ENCODE measurements at places on chromosomes 16 and 17.
A peak's percentile ranks its signal among the peaks of the same experiment; 100 is the strongest.

DNA sequence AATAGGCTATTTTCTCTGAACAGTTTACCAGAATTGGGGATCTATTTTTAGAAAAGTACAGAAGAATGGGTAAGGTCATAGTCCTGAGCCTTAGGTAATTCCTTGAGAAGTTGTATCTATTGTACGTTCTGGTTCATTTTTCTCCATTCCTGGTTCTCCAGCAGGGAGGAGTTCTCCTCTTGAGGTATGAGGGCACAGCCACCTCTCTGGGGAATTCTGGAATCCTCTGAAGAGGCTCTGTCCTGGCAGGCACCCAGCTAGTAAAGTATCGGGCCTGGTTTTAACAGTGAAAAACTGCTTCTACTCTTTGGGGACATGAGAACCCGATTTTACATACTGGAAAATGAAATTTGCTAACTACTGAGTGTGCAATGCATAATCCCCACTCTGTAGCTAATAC is 19.6 kb upstream of the PMFBP1 start:
- DNase-seq = no peak

GRCh38 chr17:17808706-17809432 is 27.9 kb downstream of the SREBF1 start:
- no peak for DNase-seq

DNA sequence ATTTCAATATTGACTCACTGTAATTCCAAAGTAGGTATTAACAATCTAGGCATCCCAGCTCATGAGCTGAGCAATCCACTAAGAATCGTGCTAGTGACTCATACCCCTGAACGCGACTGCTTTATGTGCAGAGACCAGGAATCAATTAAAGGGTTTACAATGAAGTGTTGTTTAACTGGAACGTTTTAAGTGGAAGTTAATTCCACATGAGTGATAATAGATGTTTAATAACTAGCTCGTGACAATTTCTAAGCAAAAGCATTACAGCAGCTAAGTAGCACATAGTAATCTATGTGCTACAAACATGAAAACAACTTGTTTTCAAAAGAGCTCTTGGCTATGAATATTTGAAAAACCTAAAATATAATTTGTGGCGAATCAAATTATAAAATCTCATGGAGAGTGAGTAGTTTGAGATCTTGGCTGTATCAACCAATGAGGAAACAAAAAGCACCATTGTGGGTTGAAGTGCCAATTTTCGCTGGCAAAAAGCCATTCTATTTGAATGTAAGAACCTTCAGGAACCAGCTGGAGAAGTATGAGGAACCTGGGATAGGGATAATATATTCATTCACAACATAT is 9.4 kb downstream of the GJC1 start:
- DNase-seq = peak; percentile 90

DNA sequence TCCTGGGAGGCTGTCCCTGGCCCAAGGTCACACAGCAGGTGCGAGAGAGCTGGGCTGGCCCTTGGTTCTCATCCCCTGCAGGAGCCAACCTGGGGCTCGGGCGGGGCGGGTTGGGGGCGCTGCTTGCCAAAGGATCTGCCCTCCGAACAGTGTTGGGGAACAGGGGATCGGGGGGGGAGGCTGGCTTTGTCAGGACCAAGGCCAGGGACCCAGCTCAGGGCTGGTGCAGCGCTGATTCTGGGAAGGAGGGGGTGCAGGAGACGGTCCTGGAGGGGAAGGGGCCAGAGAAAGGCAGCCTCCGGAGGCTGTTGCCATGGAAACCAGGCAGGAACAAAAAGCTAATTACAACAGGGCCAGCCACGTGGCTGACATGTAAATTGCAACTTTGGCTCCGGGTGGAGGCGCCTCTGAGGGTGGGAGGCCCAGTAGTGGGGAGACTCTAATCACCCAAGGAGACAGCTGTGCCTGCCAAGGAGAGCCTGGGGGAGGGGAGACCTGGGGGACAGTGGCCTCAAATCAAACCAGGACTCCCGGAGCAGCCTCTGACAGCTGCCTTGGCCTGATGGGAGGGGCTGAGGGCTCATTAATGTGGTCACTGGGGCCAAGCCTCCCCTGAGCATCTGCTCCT is 1.3 kb downstream of the TUBB3 start:
- no peak for DNase-seq

GRCh38 chr17:57288040-57288772 is 31.9 kb downstream of the MSI2 start:
- no peak for DNase-seq

- DNase-seq = no peak
Measured at GRCh38 chr16:70250748-70251628, 752 bp downstream of the EXOSC6 start.

- DNase-seq = no peak
Measured at GRCh38 chr17:2723505-2723996, 12.0 kb upstream of the CLUH start.

- DNase-seq = no peak
Measured at GRCh38 chr16:81700071-81700779, 78.9 kb upstream of the PLCG2 start.

GRCh38 chr16:49332589-49333258 is 40.9 kb upstream of the C16orf78 start:
- DNase-seq = no peak

DNA sequence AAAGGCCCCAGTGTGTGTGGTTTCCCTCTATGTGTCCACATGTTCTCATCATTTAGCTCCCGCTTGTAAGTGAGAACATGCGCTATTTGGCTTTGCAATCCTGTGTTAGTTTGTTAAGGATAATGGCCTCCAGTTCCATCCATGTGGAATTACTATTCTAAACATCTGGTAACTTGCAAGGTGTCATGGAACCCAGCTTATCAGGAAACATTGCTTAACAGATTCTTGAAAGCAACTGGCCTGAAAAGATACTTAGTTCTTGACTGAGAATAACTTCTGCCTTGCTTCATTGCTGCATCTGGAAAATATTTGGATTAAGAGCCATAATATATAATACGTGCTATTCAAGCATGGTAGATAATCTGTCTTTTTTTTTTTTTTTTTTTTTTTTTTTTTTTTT is 27.8 kb downstream of the PAFAH1B1 start:
- DNase-seq = no peak

- no peak for DNase-seq
Measured at GRCh38 chr16:27867122-27868110, 196.1 kb downstream of the GSG1L start.

DNA sequence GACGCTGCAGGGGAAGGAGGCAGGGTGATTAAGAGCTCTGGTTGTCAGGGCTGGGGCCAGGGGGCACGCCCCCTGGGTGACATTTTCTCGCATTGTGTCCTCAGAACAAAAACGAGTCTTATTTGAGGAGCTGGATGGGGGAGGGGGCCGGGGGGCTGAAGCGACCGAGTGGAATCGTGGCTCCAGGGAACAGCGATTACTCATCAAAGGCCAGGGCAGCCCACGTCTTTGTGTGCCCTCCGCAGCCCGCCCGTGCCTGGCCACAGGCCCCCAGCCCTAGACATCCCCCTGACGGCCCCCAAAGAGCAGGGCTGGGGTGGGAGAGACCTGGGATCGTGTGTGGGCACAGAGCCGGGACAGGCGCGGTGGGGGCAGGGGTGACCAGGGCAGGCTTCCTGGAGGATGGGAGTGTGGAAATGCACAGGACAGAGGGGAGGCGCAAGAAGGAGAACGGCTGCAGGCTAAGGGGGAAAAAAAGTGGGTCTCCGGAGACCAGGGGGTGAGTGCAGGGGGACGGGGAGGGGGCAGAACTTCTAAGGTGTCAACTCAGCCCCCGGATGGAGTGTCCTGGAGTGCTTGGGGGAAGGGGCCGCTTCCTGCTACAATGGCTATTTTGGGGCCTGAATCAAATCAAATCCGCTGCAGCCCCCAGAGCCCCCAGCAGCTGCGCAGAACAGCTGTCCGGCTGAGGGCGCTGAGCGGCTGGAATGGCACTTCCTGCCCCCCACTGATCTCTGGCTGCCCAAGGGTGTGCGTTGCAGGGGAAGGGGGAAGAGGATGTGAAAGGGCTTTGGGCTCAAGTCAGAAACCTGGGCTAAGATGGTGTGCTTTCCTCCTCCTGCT is 24.0 kb upstream of the PHB1 start:
- no peak for DNase-seq

GRCh38 chr17:30832438-30833124 is 815 bp downstream of the ATAD5 start:
- no peak for DNase-seq

GRCh38 chr17:11925262-11926021 is 71.8 kb downstream of the ZNF18 start:
- no peak for DNase-seq

DNA sequence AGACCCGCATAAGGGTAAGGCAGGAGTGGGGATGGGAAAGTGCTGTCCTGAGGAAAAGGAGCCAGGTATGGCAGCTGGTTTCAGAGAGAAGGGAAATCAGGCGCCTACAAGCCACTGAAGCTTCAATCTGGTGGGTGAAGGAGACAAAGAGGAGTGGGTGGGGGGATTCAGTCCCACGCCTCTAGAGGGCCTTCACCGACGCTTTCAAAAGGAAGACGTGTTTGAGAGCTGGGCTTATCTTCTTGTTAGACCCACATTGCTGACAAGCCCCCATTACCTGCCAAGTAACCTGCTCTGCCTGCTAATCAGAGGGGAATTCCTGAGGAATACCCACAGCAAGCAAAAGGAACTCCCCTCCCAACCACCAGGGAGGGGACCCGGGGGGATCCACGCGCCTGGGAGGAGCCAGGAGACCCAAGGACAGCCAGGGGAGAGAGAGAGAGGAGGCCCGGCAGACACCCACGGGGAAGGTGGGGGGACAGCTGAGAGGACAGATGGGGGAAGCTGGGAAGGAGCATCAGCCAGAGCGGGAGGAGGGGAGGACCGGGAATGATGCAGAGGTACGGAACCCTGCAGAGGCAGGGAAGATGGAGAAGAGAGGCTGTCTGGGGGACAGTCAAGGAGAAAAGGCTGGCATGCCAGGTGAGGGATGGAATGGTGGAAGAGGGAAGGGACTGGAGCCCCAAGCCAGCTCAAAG is 1.0 kb downstream of the MTMR4 start:
- DNase-seq = no peak

GRCh38 chr17:60577147-60577915 is 22.7 kb upstream of the PPM1D start:
- no peak for DNase-seq

- DNase-seq = no peak
Measured at GRCh38 chr17:4438162-4438944, 4.6 kb downstream of the SPNS3 start.

- DNase-seq = no peak
Measured at GRCh38 chr17:78138204-78139060, 7.8 kb upstream of the C17orf99 start.

GRCh38 chr16:78289844-78290277 is 190.4 kb downstream of the WWOX start:
- DNase-seq = no peak

DNA sequence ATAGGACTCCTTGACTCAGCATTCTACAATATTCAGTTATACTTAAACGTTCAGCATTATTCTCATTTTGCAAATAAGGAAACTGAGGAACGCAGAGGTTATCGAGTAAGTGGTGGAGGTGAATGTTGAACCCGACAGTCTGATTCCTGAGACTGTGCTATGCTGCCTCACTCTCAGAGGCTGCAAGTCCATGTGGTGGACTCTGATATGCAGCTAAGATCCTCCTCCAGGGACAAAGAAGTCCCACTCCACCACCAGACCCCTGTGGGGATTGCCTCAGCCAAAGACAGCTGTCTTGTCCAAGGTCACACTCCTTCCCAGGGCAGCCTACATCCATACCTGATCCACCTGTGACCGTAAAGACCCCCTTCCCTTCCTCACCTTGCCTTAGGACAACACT is 37.5 kb downstream of the ACSM2B start:
- DNase-seq = no peak

GRCh38 chr16:72794986-72795385 is 252.9 kb downstream of the ZFHX3 start:
- DNase-seq = no peak

- DNase-seq = no peak
Measured at GRCh38 chr17:76088868-76089576, 10.0 kb downstream of the ZACN start.

- DNase-seq = no peak
Measured at GRCh38 chr17:79023886-79024771, at the start of gene C1QTNF1. Gene C1QTNF1, plus strand, starts transcription at chr17:79024169. Its CDS starts 19,800 bp downstream, at chr17:79043969.

DNA sequence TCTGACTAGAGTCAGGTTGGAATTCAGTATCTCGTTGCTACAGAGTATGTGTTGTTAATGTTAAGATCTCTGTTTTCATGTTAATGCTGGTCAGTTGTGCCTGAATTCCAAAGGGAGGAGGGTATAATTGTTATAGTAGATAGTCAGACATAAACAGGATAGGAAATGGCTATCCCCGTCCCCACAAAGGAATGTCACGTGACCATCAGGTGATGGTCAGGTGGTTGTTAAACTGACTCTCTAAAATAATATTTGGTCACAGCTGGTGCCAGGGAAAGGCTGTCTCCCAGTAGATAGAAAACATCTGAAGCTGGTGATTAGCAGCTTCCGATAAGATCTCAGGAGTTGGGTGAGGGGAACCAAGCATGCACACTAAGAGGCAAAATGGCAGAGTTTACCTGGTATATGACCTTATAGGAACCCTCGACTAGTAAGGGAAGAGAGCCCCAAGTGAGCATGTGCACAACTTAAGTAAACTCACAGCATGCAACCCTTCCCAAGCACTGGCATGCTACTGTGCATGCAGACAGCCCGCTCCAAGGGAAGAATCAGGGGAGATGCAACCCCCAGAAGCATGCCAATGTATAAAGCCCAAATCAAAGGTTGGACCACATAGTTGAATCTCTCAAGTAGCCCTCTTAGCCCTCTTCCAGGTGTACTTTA is 27.4 kb upstream of the SLC6A2 start:
- DNase-seq = no peak

DNA sequence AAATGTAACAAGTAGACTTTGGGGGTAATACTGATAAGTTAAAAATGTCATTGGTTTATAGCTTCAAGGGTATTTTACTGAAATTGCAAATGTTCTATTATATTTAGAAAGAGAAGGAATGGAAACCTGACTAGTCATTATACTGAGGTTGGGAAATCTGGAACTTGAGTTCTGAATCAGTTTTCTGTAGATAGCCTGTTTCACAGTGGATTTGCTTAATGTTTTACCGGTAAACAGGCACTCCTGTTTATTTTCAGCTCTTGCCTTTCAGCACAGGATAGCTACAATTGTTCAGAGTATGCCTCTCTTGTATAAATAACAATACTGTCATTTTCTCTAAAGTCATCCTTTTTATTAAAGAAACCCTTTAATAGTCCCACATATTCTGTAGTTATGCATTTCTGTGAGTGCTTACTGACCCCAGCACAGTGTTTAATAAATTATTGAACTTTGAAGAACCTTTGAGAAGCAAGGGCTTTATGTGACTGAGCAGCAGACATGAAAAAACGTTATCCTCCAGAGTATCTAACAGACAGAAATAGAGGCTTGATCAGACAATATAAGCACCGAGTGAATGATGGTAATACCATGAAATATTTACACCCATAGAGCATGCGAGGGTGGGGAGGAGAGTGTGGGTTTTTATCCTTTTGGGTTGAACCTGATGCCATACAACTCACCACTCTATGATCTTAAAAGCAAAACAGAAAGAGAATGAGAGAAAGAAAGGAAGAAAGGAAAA is 58.2 kb downstream of the FTO start:
- DNase-seq = no peak

- DNase-seq = no peak
Measured at GRCh38 chr17:79907217-79907715, 68.0 kb upstream of the CBX4 start.

GRCh38 chr17:61984821-61985220 is 57.0 kb upstream of the INTS2 start:
- DNase-seq = no peak

GRCh38 chr16:64846966-64847365 is 274.9 kb downstream of the CDH11 start:
- no peak for DNase-seq

GRCh38 chr16:3650631-3651265 is 3.7 kb upstream of the DNASE1 start:
- no peak for DNase-seq

- DNase-seq = no peak
Measured at GRCh38 chr16:10048850-10049249, 133.4 kb downstream of the GRIN2A start.

Measured in NCI-H1436 treated with DMSO at 0.1 percent for 48 hours (cell line).